ENCODE measurements at places on chromosomes 13 and 19.

DNA sequence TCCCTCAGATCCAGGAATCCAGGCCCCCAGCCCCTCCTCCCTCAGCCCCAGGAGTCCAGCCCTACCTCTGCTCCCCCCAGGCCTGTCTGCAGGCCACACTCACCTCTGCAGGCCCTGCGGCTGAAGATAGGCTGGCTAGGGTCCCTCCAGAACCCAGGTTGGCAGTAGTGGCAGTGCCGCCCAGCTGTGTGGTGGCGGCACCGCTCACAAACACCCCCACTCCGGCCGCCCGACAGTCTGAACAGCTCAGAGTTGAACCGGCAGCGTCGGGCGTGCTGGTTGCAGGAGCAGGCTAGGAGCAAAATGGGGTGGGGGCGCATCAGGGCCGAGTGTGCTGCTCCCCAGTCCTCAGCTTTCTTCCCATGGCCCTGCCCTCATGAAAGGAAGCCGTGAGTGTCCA is 8.3 kb downstream of the NTN5 start:
- DNase-seq = no peak

- no peak for DNase-seq
Observed at GRCh38 chr13:76552041-76552772, 334.0 kb downstream of the KCTD12 start.

DNA sequence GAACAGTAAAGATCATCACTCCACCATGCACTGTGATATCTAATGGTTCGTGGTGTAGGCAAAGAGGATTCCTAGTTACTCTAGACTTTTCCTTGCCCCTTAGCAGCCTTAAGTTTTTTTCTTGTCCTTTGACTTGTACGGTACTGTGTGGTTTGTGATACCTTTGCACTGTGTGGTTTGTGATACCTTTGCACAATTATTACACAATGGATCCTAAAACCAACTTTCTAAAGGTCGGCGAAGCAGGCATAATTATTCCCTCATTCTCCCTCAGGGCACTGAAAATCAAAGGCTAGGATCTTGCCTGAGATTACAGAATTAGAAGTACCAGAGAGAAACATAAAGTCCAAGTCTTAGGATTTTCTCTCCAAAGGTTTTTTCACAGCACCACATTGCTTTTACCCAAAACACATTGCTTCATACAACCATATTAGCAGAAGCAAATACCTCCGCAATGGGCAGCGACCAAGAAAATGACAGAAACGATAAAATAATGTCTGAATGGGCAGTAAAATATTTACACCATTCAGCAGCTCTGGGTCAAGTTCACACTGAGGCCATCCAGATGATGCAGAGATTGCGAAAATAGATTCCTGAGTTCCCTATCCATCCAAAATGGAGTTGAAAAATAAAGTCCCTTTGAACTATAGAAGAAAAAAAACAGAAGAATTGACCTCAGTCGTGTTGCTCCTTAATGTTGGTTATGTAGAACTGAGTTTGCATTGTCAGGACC is 106.4 kb downstream of the FGF14 start:
- DNase-seq = no peak

- DNase-seq = peak; percentile 53
Observed at GRCh38 chr19:33163481-33163880, 30.6 kb upstream of the LRP3 start.

GRCh38 chr19:3852614-3853254 is 16.1 kb downstream of the ZFR2 start:
- DNase-seq = peak; percentile 43

DNA sequence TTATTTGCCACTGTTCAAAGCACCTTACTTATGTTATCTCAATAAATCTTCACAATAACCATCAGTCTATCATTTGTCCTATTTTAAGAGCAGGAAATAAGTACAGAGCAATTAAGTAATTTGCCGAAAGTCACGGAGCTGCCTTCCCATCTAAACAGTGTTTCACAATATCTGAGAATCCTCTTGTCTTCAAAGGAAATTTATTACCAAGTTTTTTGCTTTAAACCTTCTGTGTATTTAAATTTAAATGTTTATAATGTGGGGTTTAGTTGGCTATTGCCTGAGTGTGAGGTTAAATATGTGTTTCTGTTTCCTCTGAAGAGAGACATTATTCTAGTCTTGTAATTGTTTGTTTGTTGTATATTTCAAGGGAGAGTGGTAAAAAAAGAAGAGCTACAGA is 633.1 kb downstream of the EFNB2 start:
- no peak for DNase-seq

- DNase-seq = no peak
Observed at GRCh38 chr13:27370305-27370872, 54.0 kb upstream of the GTF3A start.

GRCh38 chr19:46737298-46737654 is 8.6 kb upstream of the FKRP start:
- DNase-seq = no peak

GRCh38 chr13:49419276-49419675 is 24.6 kb downstream of the CAB39L start:
- DNase-seq = peak; percentile 71

All from inflammatory macrophage treated with lipopolysaccharide for 1 hour (primary cell).